ENCODE measurements at places on chromosomes 11 and 22.

DNA sequence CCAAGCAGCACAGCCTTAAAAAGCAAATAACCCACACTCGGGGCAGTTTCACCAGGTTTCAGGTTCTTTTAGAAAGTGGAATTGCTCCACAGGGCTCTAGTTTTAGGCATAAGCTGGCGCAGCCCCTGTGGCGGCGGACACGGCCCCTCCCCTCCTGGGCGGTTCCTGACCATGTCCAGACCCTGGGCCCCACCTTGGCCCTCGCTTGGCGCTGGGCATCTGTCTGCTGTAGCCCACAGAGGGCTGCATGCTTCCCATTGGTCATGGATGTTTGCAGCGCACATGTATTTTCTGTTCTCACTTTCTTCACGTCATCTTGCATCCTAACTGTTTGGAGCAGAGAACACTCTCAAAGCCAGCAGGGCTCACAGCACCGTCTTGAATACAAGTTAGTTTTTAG is 244.3 kb downstream of the BRD1 start:
- DNase-seq: no peak

DNA sequence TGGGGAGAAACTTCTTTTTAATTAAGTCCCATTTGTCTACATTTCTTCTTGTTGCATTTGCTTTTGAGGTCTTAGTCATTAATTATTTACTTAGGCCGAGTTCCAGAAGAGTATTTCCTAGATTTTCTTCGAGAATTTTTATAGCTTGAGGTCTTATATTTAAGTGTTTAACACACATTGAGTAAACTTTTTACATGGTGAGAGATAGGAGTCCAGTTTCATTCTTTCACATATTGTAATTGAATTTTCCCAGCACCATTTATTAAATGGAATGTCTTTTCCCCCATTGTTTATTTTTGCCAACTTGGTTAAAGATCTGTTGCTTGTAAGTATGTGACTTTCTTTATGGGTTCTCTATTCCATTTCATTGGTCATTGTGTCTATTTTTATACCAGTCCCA is 1344.0 kb upstream of the RAG2 start:
- no peak for DNase-seq

- DNase-seq: no peak
Measured at GRCh38 chr11:95668131-95668530, 121.5 kb downstream of the FAM76B start.

DNA sequence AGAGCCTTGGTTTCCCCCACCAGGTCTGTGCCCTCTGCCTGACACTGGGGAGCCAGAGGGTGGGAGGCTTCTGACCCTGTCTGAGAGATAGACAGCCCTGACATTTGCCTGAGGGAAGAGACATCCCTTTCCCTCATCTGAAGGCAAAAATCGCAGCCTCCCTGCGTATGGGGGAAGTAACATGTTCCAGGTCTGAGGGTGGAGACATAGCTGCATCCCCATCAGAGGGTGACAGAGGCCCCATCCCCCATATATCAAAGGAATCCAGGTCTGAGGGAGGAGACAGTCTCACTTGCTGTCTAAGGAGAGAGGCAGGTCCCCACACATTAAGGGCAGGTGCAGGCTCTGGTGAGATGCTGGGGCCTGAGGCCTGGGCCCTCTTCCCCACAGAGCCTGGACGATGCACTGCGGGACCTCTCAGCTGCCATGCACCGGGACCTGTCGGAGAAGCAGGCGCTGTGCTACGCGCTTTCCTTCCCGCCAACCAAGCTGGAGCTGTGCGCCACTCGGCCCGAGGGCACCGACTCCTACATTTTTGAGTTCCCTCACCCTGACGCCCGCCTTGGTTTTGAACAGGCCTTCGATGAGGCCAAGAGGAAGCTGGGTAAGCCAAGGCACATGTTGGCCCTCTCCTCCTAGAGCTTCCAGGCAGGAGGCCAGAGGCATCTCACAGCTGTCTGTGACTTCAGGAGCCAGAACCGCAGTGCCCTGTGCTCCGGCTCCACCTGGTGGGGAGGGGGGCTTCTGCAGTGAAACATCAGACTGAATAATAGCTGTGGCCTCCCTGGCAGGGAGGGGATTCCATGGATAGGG is 16.1 kb upstream of the RELT start:
- no peak for DNase-seq

- DNase-seq: no peak
Measured at GRCh38 chr11:12159351-12160099, 49.1 kb downstream of the MICAL2 start.

DNA sequence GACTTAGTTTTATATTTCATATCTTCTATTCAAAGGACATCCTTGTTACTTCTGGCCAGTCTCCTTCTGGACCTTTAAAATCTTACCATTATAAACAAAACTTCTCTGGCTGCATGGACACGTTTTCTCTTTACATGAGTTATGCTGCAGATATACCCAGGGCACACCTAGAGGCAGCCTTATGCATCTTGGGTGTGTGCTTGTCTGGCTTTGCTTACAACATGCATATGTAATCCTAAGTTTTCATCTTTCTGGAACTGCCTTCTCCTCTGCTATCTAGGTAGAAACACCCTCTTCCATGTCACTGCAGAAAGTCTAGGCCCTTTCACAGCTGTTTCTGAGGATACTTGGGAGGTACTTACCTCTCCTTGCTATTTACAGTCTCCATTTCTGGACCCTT is 185.8 kb upstream of the RAG2 start:
- DNase-seq: no peak

- no peak for DNase-seq
Measured at GRCh38 chr22:23649071-23649501, 17.0 kb upstream of the DRICH1 start.

- no peak for DNase-seq
Measured at GRCh38 chr22:49355211-49355920, 472.3 kb downstream of the BRD1 start.

- no peak for DNase-seq
Measured at GRCh38 chr11:13225038-13226001, 52.3 kb upstream of the BMAL1 start.
